ENCODE measurements at places on chromosomes 1 and 21.
A peak's percentile ranks its signal among the peaks of the same experiment; 100 is the strongest.

GRCh38 chr1:83734420-83734819 is 264.5 kb downstream of the TTLL7 start:
- DNase-seq, result no peak

DNA sequence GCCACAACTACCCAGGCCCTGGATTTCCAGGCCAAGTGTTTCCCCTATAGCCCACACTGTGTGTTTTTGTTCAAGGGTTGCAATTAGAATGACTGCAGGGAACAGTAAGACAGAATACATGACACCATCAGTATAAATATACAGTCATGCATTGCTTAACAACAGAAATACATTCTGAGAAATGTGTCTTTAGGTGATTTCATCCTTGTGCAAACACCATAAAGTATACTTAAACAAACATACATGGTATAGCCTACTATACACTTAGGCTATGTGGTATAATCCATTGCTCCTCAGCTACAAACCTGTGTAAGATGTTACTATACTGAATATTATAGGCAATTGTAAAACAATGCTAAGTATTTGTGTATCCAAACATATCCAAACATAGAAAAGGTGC is 7.5 kb upstream of the SLC44A5 start:
- no peak for DNase-seq

DNA sequence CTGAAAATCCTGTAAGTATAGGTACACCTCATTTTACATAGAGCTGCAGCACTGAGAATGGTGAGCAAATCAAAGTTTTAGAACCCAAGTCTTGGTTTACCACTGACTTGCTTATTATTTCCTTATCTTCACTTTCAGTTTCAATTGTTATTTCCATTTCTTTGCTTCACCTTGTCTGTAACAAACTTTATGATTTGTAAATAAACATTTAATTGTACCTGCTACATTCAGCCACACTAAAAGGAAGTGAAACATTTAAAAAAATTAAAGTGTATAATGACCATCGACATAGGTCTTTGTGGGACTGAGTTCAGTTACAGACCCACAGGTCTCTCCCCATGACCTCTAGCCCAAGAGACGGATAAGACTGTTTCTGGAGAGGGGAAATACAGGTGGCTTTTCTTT is 34.4 kb downstream of the LGR6 start:
- DNase-seq, result no peak

DNA sequence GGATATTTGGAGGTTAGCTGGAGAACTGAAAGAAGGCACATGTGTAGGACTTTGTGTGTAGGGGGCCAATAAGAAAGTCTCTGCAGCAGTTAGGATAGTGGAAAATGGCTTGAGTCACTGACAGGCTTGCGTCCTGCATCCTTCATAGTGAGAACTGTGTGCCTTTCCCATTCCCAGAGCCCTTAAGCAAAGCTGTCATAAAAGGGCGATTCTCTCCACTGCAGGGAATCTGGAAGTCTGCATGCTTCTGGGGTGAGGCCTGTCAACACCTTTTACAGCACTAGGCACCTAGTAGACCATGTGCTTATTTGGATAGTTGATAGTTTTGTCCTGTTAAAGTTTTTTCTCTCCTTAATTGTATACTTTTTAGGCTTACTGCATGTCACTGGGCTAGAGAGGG is 39.4 kb upstream of the MACF1 start:
- no peak for DNase-seq

DNA sequence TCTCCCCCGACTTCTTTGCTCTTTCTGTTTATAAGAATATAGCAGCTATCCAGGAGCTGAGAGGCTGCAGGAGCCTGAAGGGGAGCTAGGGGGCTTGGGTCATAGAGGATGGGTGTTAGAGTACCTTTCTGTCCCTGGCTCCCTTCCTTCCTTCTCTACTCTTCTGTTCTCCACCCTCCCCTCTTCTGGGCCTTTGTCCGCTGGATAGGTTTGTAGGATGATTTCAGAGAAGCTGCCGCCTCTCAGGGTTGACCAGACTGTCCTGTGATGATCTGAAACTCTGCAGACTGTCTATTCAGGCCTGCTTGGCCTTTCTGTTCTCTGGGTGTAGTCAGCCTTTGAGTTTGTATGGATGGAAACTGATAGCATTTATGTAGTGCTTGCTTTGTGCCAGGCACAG is 26.3 kb downstream of the PPFIA4 start:
- DNase-seq, result no peak

DNA sequence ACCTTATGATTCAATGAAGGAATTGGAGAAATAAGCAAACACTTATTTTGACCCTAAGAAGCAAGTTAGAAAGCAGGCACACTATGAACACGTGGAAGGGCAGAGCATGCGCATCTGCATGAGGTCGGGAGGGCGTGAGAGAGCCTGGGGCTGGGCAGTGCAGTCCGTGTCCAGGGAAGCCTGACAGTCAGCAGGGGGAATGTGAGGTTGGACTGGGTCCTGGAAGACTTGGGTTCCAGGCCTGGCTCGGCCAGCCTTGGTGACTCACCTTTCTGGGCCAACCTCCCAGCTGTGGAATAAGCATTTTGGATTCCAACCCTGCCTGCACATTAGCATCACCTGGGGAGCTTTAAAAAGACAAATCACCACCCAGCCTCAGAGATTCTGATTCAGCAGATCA is 26.6 kb upstream of the LMX1A start:
- peak; percentile 82 for DNase-seq
